ENCODE measurements at places on chromosomes 13 and 19. TPM values are rescaled to one million over a fixed set of nuclear protein-coding genes. Genes with fewer than 3 reads are reported as not detected.

The ELF1 gene
- total RNA-seq, result 50.9 TPM

The SARS2 gene
- 60.2 TPM for total RNA-seq

The PABPC3 gene
- total RNA-seq, result 0.38 TPM

The SLC15A1 gene
- total RNA-seq, result 1.5 TPM

The PGLYRP1 gene
- not detected for total RNA-seq

DNA sequence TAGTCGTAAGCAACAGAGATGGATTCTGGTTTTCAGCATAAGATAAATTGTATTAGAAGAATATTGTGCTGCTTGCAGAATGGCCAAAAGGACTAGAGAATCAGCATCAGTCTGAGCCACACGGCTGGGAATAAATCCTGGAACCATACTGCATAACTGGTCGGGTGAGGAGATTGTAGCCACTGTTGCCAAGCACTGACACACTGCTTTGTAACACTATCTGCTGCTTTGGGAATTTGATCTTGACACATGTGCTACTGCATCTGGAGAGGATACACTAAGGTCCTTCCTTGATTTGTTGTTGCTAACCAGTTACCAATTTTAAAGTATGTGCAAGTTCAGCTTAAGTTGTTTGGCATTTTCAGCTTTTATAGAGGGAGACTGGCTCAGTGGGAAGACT is 1.9 kb downstream of the HNRNPA1L2 start:
- no peak overlapping the region for H3K4me3 ChIP-seq
- H3K27ac ChIP-seq, result no peak overlapping the region
- H3K27me3 ChIP-seq, result no peaks in the 10 kb centered on the region
- H3K36me3 ChIP-seq, result peaks cover 9% of the 10 kb centered on the region
- no peak for DNase-seq

DNA sequence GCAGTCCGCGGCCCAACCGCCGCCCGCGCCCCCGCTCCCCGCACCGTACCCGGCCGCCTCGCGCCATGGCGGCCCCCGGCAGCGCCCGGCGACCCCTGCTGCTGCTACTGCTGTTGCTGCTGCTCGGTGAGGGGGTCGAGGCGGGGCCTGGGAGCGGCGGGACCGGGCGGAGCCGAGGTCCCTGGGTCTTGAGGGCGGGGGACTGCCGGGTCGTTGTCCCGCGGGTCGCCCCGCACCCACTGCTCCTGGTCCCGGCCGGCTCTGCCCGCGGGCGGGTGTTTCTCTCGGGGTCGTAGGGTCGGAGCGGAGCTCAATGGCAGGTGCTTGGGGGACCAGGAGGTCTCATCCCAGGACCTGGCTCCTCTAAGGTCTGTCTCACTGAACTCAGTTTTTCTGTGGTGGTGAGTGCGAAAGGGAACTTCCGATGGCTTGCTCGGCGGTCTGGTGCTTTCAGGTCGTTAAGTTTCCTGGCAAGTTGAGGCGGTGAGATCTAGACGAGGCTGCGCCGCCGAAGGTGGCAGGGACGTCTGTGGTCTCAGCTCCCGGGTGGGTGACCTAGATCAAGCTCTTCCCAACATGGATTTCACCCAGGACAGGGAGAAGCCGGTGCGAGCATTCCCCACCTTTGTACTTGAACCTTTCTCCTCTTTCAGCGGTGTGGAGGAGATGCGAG is 467 bp downstream of the LAMP1 start:
- no peaks in the 10 kb centered on the region for H3K4me1 ChIP-seq
- H3K4me3 ChIP-seq, result peak overlapping the region; percentile 89
- no peaks in the 10 kb centered on the region for H3K27me3 ChIP-seq
- peak overlapping the region; percentile 49 for H3K27ac ChIP-seq
- DNase-seq, result no peak

GRCh38 chr13:76389321-76389720 is 496.9 kb downstream of the KCTD12 start:
- no peaks in the 10 kb centered on the region for H3K27me3 ChIP-seq
- H3K4me3 ChIP-seq, result no peak overlapping the region
- no peak overlapping the region for H3K27ac ChIP-seq
- H3K4me1 ChIP-seq, result no peaks in the 10 kb centered on the region
- DNase-seq, result no peak

GRCh38 chr13:78631077-78631476 is 27.7 kb upstream of the POU4F1 start:
- peaks cover 54% of the 10 kb centered on the region for H3K36me3 ChIP-seq
- no peak overlapping the region for H3K27ac ChIP-seq
- H3K27me3 ChIP-seq, result no peaks in the 10 kb centered on the region
- H3K4me1 ChIP-seq, result no peaks in the 10 kb centered on the region
- H3K4me3 ChIP-seq, result no peak overlapping the region

GRCh38 chr13:35979361-35979951 is 151.7 kb downstream of the DCLK1 start:
- no peak overlapping the region for H3K27ac ChIP-seq
- H3K27me3 ChIP-seq, result no peaks in the 10 kb centered on the region
- no peaks in the 10 kb centered on the region for H3K4me1 ChIP-seq
- no peak overlapping the region for H3K4me3 ChIP-seq
- no peaks in the 10 kb centered on the region for H3K36me3 ChIP-seq

DNA sequence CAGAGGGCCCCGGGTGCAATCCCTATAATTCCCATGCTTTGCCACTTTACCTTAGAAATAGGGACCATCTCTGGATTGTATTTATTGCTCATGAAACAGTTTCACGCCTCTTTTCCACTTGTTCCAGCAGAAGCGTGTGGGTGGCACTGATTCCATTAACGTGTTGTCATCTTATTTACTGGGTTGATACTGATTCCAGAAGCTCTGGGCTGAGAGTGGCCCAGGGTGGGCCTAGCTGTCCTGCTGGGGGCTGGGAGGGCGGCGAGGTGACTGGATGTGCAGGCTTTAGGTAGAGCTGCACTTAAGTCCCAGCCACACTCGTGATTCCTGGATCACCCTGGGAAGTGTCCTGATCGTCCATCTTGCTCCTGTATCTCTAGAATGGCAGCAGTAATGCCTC is 155.0 kb downstream of the TEX29 start:
- no peak overlapping the region for H3K4me3 ChIP-seq
- no peak for DNase-seq
- no peaks in the 10 kb centered on the region for H3K4me1 ChIP-seq
- H3K36me3 ChIP-seq, result no peaks in the 10 kb centered on the region

DNA sequence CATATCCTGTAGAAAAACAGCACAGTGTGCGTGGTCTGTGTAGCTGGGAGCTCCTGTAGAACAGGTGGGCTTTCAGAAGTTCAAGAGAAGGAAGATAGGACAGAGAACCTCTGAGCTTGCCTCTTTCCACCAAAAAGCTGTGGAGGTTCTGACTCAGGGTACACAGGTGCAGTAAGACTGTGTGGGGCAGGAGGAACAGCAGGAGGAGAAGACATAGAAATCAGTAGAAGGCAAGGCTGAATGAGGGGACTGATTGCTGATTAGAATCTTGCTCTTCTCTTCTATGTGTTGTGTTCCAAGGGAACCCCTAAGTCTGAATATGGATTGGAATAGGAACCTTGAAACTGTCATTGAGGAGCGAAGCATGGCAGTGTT is 122.7 kb downstream of the AKAP11 start:
- no peak overlapping the region for H3K4me3 ChIP-seq
- no peak for DNase-seq
- H3K27me3 ChIP-seq, result no peaks in the 10 kb centered on the region
- H3K4me1 ChIP-seq, result no peaks in the 10 kb centered on the region
- no peak overlapping the region for H3K27ac ChIP-seq

GRCh38 chr13:44822291-44822690 is 167.0 kb downstream of the NUFIP1 start:
- no peak overlapping the region for H3K4me3 ChIP-seq
- no peaks in the 10 kb centered on the region for H3K36me3 ChIP-seq
- H3K4me1 ChIP-seq, result no peaks in the 10 kb centered on the region
- no peak overlapping the region for H3K27ac ChIP-seq
- H3K27me3 ChIP-seq, result no peaks in the 10 kb centered on the region
- no peak for DNase-seq

GRCh38 chr19:10566658-10567410 is 1.0 kb upstream of the KRI1 start:
- peaks cover 9% of the 10 kb centered on the region for H3K36me3 ChIP-seq
- DNase-seq, result peak; percentile 63
- H3K4me3 ChIP-seq, result no peak overlapping the region

GRCh38 chr19:19425170-19425875 is 19.8 kb downstream of the GATAD2A start:
- H3K36me3 ChIP-seq, result peaks cover 15% of the 10 kb centered on the region
- no peak overlapping the region for H3K27ac ChIP-seq
- no peaks in the 10 kb centered on the region for H3K27me3 ChIP-seq
- DNase-seq, result no peak

DNA sequence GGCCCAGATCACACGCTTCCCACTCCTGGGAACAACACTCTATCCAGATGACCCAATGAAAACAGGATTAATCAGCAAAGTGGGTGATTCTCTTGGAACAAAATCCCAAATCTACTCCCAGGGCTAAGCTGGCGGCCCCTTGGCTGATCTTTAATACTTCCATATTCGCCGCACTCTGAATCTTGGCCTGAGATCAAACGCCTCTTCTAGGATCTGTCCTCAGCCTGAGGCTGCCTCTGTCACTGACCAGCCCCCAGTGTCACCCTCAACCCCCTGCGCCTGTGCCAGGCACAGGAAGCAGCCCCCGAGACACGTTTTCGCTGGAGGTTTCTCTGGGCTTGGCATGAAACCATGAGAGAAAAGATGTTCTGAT is 2.4 kb upstream of the CTXN1 start:
- H3K4me3 ChIP-seq, result no peak overlapping the region
- no peaks in the 10 kb centered on the region for H3K4me1 ChIP-seq
- H3K27me3 ChIP-seq, result no peaks in the 10 kb centered on the region
- DNase-seq, result no peak
- H3K36me3 ChIP-seq, result peaks cover 41% of the 10 kb centered on the region
- no peak overlapping the region for H3K27ac ChIP-seq

DNA sequence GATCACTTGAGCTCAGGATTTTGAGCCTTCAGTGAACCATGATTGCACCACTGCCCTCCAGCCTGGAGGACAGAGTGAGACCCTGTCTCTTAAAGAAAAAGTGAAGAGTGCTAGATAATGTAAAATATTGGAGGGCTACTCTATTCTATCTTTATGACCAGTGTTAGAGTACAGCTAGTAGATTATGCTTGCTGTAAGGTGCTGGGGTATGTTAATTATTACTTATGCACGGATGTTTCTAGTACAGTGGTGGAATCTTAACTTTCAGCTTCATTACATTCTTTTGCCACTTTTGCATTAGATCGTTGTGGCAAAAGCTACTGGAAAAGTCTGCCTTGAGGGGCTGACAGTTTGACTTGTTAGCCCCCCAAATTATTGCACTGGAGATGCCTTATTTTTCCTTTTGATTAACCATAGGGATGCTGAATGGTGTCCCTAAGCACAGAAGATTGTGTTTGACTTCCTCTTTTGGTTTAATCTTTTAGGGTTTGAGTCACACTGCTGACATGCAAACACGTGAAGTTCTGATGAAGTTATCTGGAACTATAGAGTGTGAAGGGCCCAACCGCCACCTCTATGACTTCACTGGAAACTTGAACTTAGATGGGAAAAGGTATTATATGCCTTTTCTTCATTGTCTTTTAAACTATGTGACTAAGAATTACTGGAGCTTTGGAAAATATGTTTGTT is 169.8 kb downstream of the ATP8A2 start:
- DNase-seq, result no peak
- H3K27me3 ChIP-seq, result no peaks in the 10 kb centered on the region
- H3K27ac ChIP-seq, result no peak overlapping the region
- no peaks in the 10 kb centered on the region for H3K36me3 ChIP-seq
- H3K4me3 ChIP-seq, result no peak overlapping the region

- DNase-seq, result no peak
- H3K27ac ChIP-seq, result no peak overlapping the region
- no peak overlapping the region for H3K4me3 ChIP-seq
- H3K27me3 ChIP-seq, result peaks cover 16% of the 10 kb centered on the region
- H3K36me3 ChIP-seq, result no peaks in the 10 kb centered on the region
Measured at GRCh38 chr19:3603121-3603811, 3.4 kb downstream of the TBXA2R start.

GRCh38 chr19:46654621-46655152 is 6.3 kb downstream of the DACT3 start:
- no peak overlapping the region for H3K4me3 ChIP-seq
- H3K27ac ChIP-seq, result peak overlapping the region; percentile 66
- no peaks in the 10 kb centered on the region for H3K36me3 ChIP-seq
- peak; percentile 60 for DNase-seq
- no peaks in the 10 kb centered on the region for H3K4me1 ChIP-seq
- peaks cover 26% of the 10 kb centered on the region for H3K27me3 ChIP-seq

DNA sequence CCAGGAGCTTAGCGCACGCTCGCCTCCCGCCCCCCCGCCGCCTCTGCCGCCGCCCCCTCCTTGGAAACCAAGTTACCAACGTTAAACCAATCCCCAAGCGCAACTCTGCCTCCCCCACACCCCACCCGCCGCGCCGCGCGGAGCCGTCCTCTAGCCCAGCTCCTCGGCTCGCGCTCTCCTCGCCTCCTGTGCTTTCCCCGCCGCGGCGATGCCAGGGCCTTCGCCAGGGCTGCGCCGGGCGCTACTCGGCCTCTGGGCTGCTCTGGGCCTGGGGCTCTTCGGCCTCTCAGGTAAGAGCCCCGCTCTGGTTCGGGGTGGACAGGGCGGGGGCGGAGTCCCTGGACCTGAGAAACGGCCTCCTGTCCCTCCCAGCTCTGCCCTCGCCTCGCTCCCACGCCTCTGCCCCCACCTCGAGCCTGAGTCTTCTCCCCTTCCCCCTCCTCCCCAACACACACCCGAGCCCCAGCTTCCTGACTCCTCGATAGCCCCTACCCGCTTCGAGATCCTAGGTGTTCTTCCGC is at the start of gene ICAM5:
ICAM5 (plus strand) TSS at position 117 of the 521 bp plus-strand sequence; CDS start at position 209, 92 bp downstream.
- no peak within 1 kb of the TSS for H3K27ac ChIP-seq
- H3K36me3 ChIP-seq, result no peaks in the 10 kb centered on the region
- H3K4me3 ChIP-seq, result peak within 1 kb of the TSS; percentile 56

DNA sequence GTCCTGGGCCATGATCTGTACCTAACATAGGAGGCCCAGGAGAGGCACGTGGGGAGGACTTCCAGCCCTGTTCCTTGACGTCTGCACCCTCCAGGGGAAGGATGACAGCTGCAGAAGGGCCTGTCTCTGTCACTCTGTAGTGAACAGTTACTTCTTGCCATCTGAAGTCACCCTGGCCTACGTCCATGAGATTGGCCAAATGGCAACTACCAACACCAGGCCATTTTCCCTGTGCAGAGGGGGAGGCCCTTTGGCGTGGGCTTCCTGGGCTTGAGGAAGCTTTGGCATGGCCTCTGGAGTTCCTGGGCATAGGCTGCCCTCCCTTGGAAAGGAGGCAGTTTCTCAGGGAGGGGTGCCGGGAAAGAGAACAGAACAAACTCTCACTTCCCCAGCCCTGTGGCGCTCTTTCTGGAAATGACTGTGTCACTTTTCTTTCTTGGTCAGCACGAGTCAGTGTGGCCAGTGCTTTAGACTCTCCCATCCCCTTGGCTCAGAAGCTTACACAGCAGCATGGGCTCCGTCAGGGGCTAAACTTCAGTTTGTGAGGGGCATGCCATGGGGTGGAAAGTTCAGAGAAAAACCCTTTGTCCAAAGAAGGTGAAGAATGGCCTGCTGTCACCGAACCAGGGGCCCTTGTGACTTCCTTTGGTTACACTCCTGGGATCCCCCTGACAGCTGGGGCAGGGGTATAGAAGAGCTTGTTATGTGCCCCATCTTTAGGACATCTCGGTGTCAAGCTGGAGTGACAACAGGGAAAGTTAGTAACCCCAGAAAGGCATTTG is 5.3 kb downstream of the CARM1 start:
- no peak overlapping the region for H3K4me3 ChIP-seq
- DNase-seq, result peak; percentile 40
- H3K27ac ChIP-seq, result peak overlapping the region; percentile 36
- H3K27me3 ChIP-seq, result no peaks in the 10 kb centered on the region
- peaks cover 12% of the 10 kb centered on the region for H3K4me1 ChIP-seq

GRCh38 chr13:75334634-75335447 is 147.1 kb downstream of the TBC1D4 start:
- no peak for DNase-seq
- no peaks in the 10 kb centered on the region for H3K36me3 ChIP-seq
- H3K4me3 ChIP-seq, result no peak overlapping the region
- H3K27me3 ChIP-seq, result peaks cover 73% of the 10 kb centered on the region
- H3K4me1 ChIP-seq, result no peaks in the 10 kb centered on the region
